ENCODE measurements at places on chromosomes 1 and 21.

- no peak for DNase-seq
These were observed 50.8 kb downstream of the RHBG start for GRCh38 chr1:156419854-156420204.

DNA sequence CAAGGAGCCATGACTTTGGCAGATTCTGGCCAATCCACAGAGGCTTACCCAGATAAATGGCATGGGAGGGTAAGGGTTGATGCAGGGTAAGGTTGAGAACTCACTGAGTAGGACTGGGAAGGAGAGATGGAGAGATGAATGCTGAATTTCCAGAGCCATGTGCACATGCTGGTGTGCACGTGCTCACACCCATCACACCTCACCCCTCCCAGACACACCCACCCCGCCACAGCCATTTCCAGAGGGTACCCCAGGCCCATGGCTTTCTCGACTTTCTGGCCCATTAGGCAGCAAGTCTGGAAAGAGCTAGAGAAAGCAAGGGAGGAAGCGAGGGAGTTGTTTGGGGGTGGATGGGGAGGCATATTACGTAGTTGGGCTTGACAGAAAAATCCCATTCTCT lies 1.6 kb downstream of the CACNA1S start:
- DNase-seq: no peak

DNA sequence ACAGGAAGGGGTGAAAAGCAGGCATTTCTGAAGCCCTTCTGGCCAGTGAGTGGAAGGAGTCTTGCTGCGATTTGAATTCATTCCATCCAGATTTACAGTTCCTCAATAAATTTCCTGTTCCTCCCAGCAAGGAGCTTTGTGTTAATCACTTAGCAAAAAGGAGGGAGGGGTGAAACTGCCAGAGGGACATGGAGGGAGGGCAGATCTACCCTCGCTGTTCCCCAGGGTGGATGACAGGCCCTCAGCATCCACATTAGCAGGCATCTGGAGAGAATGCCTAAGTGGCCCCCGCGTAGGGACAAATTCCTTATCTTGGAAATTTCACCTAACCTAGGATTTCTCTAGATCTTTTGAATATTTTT lies 1.2 kb downstream of the ETV3 start:
- DNase-seq: peak; percentile 34

DNA sequence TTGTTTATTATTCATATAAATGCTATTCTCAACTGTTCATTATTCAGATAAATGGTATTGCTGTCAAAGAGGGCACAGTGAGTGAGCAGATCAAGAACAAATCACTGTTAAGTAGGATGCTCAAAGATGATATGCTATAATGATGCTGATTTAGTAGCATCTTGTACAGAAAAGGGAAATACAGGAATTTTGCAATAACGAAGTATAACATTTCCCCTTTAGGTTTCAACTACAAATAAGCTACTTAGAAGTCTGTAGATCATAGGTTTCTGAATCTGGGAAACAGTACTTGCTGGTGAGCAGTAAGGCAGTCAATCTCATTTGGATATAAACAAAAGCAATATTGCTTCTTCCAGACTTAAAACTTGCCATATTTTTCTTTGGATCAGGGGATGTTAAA lies 27.3 kb upstream of the RCOR3 start:
- no peak for DNase-seq

- no peak for DNase-seq
These were observed 173.5 kb downstream of the GALNT2 start for GRCh38 chr1:230240446-230241086.

DNA sequence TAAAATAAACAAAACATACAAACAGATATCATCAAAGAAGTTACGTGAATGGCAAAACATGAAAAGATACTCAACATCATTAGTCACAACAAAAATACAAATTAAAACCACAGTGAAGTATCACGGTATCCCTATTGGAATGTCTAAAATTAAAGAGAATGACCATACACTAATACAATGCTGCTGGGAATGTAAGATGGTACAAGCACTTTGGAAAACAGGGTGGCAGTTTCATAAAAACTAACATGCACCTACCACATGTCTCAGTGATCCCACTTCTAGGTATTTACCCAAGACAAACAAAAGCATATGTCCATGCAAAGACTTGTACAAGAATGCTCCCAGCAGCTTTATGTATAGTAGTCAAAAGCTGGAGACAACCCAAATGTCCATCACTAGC lies 69.1 kb downstream of the HSF2BP start:
- no peak for DNase-seq

GRCh38 chr1:152191260-152191659 lies 32.2 kb upstream of the RPTN start:
- peak; percentile 58 for DNase-seq

DNA sequence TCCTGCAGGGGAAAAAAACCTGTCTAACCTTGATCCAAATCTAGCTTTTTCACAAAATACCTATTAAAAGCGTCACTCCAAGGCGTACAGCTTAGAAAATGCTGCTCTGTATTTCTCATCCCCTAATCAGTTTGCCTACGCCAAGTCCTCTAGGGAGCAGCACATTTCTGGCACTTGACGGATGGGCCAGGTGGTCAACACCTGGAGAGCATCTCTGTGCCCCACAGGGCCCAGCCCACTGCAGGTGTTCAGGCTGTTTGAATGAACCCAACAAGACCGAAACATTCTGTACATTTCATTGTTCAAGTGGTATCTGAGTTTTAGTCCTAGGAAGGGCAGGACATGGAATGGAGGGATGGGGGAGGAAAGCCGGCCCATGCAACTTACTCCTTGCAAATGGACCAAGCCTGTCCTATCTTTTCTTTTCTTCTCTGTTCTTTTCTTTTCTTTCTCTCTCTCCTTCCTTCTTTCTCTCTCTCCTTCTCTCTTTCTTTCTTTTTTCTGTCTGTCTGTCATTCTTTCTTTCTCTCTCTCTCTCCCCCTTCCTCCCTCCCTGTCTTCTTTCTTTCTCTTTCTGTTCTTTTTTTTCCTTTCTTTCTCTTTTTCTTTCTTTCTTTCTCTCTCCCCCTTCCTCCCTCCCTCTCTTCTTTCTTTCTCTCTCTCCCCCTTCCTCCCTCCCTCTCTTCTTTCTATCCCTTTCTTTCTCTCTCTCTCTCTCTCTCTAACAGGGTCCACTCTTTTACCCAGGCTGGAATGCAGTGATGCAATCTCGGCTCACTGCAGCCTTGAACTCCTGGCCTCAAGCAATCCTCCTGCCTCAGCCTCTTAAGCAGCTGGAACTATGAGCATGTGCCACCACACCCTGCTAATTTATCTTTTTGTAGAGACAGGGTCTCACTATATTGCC lies 29.1 kb downstream of the IGFN1 start:
- no peak for DNase-seq

GRCh38 chr1:98053471-98054366 lies 132.9 kb upstream of the DPYD start:
- DNase-seq: peak; percentile 50

DNA sequence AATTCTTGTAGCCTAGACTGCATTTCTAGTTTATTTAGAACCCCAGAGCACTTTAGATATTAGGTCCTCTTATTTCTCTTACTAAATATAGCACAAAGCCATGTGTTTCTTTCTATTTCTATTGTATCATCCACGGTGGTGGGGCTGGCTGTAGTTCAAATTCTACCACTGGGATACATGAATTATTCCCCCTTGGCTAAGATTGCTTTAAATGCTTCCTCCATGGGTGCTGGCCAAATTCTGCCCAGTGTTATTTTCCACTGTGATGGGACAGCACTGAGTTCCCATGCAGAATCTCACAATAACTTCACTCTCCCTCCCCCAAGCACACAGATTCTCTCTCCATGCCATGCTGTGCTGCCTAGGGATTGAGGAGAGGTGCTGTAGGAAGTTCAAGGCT lies 41.5 kb upstream of the GBP6 start:
- no peak for DNase-seq

- no peak for DNase-seq
These were observed 123.6 kb downstream of the LRRC53 start for GRCh38 chr1:74388855-74389254.

GRCh38 chr1:65793359-65793732 lies 651 bp downstream of the PDE4B start:
- no peak for DNase-seq

GRCh38 chr1:9842781-9843575 lies 19.2 kb upstream of the CLSTN1 start:
- DNase-seq: no peak

GRCh38 chr1:10252508-10252907 lies 42.1 kb downstream of the KIF1B start:
- no peak for DNase-seq

DNA sequence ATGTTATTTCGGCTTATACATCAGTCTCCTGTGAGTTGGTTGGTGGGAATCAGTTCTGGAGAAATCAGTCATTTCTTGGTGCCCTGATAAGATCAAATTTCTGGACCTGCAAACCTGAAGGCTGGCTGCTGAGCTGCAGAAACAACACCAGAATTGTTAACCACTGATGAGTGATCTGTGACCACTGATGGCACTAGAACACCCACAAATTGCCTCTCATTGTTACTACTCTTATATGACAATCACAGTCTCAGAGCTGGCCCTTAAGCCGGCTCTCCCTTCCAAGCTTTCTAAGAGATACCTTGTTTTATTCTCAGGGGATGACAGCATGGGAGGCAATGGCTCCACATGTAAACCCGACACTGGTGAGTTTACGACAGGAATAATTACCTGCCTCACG lies 1.9 kb downstream of the C1orf162 start:
- DNase-seq: no peak

- no peak for DNase-seq
These were observed 66.1 kb upstream of the WNT4 start for GRCh38 chr1:22208973-22209378.

DNA sequence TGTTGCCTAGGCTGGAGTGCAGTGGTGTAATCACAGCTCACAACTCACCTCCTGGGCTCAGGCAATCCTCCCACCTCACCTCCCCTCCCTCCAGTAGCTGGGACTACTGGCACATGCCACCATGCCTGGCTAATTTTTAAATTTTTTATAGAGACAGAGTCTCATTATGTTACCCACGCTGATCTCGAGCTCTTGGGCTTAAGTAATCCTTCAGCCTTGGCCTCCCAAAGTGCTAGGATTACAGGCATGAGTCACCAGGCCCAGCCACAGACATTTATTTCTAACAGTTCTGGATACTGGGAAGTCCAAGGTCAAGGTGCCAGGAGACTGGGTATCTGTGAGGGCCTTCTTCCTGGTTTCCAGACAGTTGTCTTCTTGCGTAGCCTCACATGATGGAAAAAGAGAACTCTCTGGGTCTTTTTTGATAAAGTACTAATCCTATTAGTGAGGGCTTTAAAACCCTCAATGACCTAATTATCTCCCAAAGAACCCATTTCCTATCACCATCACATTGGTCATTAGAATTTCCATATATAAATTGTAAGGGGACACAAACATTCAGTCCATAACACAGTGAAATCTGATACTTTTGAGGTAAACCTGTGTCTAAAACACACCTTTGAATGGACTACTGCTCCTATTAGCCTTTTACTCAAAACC lies 67.9 kb downstream of the PHACTR4 start:
- DNase-seq: no peak

- DNase-seq: no peak
These were observed 30.1 kb downstream of the NTPCR start for GRCh38 chr1:232980355-232980978.

GRCh38 chr21:46542588-46543124 lies 62.2 kb downstream of the S100B start:
- no peak for DNase-seq

DNA sequence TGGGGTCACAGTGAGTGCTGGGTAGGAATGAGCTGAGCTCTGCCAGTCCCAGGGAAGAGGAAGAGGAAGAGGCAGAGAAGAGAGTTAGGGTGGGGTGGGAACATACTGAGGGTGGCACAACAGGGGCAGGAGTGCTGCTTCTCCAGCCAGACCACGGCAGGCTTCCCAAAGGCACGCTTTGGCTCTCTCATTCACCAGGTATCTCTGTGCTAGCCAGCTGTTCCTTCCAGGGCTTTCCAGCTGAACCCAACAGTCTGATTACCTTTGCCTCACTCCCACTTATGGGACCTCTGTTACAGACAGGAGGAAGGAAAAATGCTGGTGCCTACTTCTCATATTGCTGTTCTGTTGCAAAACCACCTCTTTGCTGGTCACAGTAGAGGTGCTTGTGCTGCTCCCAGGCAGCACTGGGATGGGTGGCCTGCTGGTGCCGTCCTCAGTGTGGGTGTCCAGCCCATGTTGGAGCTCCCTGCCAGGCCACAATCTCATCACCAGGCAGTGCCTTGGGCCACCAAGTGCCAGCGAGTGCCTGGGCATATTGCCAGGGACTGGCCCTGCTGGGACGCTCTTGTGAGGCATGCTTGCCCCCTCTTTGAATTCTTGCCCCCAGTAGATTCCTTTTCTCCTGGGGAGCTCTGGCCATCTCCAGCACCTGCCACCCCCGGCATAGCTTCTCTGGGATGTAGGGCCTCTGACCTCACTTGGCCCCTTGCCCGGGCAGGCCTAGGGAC lies 2.1 kb downstream of the ADORA1 start:
- no peak for DNase-seq

DNA sequence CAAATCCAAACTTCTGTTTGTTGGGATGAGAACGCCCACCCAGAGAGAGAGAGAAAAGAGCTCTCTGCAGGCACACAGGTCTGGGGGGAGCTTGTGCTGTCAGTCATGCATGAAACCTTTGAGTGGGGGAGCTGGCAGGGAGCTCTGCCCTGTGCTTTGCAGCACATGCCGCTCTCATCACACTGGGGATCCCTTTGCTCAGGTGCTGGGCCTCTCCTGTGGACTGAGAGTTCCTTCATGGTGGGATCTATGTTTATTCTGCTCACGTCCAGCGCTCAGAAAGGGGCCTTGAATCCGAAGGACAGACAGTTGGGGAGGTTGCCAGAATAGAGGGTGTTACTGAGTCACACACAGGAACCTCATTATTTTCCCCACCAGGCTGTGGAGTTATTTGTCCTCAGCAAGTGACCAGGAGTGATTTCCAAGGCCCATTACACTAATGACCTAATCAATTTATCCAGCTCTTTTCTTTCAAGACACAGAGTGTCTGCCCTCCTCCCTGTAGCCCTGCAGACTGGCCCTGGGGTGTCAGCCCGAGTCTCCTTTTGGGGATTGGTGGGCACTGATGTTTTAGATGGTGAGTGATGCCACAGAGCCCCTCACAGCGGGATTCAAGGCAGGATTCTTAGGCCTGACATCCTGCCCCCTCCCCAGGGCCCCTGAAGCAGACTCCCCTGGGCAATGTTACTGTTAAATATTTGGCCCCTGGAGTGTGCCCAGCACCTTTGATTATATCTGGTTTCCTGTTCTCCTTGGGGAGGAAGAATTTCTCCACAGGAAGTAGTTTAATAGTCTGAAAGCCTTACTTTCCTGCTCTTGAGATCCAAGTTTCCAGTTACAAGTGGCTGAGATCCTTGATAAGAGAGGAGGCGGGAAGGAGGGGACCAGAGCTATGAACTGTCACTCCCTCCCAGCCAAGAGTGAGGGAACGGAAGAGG lies 22.3 kb downstream of the MYBPH start:
- DNase-seq: no peak

DNA sequence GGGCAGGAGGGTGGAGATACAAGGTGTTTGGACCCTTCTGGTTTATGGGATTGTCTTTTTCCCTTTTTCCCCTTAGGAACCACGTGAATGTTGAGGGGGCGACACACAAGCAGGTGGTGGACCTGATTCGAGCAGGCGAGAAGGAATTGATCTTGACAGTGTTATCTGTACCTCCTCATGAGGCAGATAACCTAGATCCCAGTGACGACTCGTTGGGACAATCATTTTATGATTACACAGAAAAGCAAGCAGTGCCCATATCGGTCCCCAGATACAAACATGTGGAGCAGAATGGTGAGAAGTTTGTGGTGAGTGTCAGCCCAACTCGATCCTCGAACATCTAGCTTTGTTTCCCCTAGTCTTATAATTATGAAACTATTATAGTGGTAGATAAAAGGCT lies 27.0 kb downstream of the SNX27 start:
- no peak for DNase-seq

- peak; percentile 97 for DNase-seq
These were observed 130.5 kb downstream of the TOMM20 start for GRCh38 chr1:234997896-234998741.

All from RWPE1 (cell line).